T-helper 9 cell (primary cell): ENCODE measurements at places on chromosomes 4 and X.

GRCh38 chrX:152632445-152633097, 5.1 kb upstream of the GABRQ start:
- DNase-seq: peak; percentile 10

GRCh38 chr4:4418676-4419390, 31.9 kb downstream of the NSG1 start:
- DNase-seq: no peak

- no peak for DNase-seq
These were observed 14.0 kb upstream of the IGFBP7 start for GRCh38 chr4:57124145-57124544.

DNA sequence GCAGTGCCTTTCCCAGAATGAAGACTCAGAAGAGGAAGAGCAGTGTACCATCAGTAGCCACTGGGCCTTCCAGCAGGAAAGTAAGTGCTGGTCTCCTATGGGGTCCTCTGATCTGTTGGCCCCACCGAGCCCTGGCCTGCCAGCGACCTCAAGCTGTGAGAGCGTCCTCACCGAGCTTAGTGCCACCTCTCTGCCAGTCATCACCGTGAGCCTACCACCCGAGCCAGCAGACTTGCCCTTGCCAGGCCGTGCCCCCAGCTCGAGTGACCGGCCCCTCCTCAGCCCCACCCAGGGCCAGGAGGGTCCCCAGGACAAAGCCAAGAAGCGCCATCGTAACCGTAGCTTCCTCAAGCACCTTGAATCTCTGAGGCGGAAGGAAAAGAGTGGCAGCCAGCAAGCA, 69.7 kb downstream of the STARD8 start:
- DNase-seq: no peak

DNA sequence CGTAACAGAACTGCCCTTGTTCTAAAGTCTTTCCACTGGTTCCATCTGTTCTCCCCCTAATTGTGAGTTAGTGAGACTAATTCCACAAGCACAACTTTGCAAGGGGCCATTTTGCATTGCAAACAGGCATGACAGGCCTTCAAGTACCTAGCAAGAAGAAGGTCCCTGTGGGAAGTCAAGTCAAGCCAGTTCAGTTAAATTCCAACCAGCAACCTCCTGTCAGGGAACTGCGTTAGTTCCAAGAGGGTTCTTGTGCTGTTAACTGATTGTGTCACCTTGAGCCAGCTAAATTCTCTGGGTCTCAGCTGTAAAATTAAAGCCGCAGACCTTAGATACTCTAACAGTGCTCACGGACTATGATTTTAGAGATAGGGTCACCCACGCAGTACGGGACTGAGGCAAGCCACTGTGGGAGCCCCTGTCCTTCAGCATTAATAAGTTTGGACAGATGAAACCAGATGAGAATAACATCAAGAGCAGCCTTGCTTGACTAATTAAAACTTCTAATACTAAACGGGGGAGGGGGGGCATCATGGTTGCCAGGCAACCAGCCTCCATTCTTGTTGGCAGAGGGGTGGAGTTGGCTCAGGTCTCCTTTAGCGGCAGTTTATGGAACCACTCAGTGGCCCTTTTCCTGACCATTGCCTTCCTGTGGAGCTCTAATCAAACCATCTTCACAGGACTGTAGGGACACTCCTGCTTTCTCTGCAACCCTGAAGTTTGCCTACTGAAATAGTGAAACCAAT, 24.1 kb upstream of the TMEM150C start:
- no peak for DNase-seq

GRCh38 chr4:1763550-1764080, 29.5 kb upstream of the FGFR3 start:
- DNase-seq: no peak

DNA sequence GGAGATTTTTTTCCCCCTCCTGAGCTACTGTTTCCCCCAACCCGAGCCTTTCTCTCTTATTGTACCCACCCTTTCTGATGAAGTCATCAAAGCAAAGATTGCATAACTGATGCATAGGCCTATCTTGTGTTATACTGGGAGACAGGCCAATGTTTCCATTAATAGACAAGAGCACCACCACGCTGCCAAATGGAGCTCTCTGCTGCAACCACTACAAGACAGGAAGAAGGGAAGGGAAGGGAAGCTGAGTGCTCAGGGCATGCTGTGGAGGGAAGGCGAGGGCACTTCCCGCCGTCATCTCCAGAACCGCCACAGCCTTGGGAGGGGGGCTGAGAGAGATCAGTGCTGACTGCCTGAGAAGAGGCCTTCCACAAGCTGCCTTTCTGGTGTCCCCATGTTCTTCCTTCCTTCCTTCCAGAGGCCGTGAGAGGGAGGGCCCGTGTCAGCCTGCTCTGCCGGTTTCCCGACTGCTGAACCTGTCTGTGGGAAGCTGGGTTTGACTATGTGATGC, 75.0 kb downstream of the MGST2 start:
- no peak for DNase-seq

DNA sequence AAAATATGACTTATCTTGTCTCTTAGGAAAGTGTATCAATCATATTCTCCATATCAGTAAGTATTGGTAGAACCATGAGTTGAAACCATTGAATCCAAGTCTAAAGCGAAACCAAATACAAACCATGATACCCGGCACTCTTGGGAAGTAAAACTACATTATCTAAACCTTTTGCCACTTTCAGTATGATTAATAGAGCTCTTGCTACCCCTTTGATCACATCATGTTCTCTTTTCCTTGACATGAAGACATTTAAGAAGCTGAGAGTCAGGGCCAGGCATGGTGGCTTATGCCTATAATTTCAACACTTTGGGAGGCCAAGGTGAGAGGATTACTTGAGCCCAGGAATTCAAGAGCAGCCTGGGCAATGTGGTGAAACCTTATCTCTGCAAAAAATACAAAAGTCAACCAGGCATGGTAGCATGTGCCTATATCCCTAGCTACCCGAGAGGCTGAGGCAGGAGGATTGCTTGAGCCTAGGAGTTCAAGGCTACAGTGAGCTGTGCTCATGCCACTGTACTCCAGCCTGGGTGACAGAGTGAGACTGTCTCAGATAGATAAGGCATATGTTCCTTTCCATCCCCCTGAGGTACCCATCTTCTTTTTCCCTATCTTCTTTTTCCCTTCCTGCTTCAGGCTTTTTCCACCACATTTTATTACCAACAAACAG, 45.4 kb downstream of the CEP135 start:
- DNase-seq: no peak
